IPS-NIHi11 (cell line): ENCODE measurements at places on chromosomes 6 and 20.
A peak's percentile ranks its signal among the peaks of the same experiment; 100 is the strongest.

DNA sequence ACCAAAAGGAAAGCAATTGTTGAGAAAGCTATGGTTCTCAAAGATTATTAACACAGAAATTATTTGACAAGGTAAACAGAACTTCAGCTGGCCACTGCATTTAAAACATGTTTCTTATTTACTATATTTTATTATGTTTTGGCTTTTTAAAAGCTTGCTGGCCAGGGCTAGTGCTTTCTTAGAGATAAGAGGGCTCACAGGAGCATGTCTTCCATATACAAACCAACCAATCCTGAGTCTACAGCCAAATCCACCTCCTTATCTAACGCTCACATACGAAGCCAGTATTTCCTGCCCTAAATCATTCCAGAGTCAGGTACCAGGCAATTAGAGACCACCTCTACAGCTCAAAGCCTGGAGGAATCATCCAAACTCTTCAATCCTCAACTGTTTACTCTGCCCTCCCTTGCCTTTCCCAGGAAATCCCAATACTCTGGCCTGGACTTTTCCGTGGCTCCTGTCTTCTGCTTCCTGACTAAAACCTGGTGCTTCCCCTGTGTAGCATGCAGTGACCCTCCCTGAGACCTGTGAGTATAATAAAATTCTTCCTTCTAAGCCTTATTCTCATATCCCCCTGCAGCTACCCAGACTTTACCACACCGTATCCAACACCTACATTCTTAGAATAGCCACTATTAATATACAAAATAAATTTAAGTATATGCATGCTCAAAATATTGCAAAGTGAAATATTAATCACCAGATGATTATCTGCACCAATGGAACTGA lies 33.2 kb downstream of the RANBP9 start:
- peak; percentile 12 for DNase-seq

DNA sequence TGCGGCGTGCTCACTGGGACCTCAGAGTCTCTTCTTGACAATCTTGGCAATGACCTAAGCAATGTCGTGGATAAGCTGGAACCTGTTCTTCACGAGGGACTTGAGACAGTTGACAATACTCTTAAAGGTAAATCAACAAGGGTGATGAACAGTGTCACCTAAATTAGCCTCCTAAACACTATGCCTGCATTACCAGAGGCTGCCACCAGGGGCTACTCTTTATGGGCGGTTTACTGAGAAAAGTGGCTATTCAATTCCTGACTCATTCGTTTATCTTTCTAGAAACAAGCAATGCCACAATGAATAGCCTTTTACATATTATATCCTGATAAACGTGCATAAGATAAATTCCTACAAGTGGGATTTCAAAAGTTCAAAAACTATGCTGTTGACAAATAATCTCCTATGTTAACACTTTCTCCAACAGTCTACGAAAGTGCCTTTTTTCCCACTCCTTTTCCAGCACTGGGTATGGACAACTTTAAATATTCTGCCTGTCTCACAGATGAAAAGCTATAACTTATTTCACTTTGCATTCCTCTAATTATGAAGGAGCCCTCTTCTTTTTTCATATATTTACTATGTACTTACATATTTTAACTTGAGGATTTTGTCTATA lies 1.3 kb downstream of the BPIFA2 start:
- DNase-seq: peak; percentile 63

- DNase-seq: no peak
Observed at GRCh38 chr6:136191606-136192312, 58.4 kb downstream of the MTFR2 start.

GRCh38 chr20:50722424-50723155 lies 8.8 kb upstream of the PARD6B start:
- DNase-seq: no peak

DNA sequence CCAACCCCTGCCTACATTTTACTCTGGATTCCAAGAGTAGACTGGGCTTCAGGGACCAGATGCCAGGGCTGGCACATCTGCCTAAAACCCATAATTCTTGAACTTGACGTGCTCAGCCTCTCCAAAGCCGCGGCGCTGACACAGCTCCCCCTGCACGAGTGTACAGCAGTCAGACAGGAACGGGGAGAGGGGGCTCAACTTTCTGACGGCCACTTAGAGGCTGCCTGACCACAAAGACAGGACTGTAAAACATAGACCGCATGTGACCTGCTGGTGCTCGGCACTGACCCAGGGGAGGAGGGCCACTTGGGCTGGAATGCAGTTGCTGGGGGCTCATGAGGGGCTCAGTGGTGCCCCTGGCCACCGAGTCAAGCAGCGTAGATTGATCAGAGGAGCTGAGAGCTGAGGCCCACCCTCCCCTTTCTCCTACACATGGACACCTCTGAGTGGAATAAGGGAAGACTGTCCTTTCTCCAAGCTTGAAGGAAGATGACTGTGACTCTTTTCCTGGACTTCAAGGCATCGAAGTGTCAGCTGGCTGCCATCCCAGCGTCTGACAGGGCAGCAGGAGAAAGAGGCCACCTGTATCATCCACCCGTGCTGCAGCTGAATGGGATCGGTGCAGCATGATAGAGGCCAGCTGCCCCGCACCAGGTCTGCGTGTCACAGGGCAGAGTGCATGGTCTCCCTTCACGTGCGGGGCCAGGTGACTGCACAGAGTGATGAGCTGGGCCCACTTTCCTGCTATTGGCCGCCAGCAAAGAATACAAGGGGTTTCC lies 171.3 kb upstream of the AGPAT4 start:
- DNase-seq: no peak

DNA sequence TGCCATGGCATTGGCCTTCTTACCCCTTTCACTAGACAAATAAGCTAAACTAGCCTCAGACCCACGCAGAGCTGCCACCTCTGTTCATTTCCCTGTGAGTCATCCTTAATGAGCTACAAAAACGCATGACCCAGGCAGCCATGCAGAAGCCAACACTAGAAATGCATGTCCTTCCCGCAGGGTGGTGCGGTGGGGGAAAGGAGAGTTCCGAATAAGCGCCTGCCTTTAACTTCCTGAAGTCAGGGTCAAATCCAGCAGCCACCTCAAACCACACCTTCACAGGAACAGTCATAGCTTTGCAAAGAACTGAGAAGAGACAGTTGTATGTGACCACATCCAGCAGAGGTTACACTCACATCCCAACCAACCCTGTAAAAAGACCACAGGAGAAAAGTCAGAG lies 40.4 kb downstream of the IRF4 start:
- no peak for DNase-seq
